PC-9 (cell line): ENCODE measurements at places on chromosomes 5 and 9. TPM values are rescaled to one million over a fixed set of nuclear protein-coding genes. Genes with fewer than 3 reads are reported as not detected.

Gene SPATA31D1
- not detected in 2 replicates for total RNA-seq

Gene SNX2
- 36.7 and 42.4 TPM in 2 replicates for total RNA-seq

Gene BHMT
- total RNA-seq: not detected in 2 replicates

Gene CAMSAP1
- 16.7 and 17.3 TPM in 2 replicates for total RNA-seq

Gene IL6ST
- total RNA-seq: 52.2 and 60.2 TPM in 2 replicates

Gene RNF130
- total RNA-seq: 49.6 and 52.9 TPM in 2 replicates

Gene LRRC70
- 0.98 and 1.1 TPM in 2 replicates for total RNA-seq

GRCh38 chr5:115433918-115434317 lies 110.7 kb downstream of the FEM1C start:
- H3K4me1 ChIP-seq: peaks cover 87% of the 10 kb centered on the region
- no peaks in the 10 kb centered on the region for H3K27me3 ChIP-seq
- no peak overlapping the region for H3K27ac ChIP-seq
- no peak for DNase-seq
- no peak overlapping the region for H3K4me3 ChIP-seq

GRCh38 chr9:17970277-17970676 lies 391.4 kb downstream of the SH3GL2 start:
- DNase-seq: no peak
- H3K4me1 ChIP-seq: no peaks in the 10 kb centered on the region
- no peak overlapping the region for H3K4me3 ChIP-seq
- H3K27ac ChIP-seq: no peak overlapping the region
- H3K27me3 ChIP-seq: 0 out of 2 replicates have a peak, but pooled peaks cover 3% of the 10 kb centered on the region

DNA sequence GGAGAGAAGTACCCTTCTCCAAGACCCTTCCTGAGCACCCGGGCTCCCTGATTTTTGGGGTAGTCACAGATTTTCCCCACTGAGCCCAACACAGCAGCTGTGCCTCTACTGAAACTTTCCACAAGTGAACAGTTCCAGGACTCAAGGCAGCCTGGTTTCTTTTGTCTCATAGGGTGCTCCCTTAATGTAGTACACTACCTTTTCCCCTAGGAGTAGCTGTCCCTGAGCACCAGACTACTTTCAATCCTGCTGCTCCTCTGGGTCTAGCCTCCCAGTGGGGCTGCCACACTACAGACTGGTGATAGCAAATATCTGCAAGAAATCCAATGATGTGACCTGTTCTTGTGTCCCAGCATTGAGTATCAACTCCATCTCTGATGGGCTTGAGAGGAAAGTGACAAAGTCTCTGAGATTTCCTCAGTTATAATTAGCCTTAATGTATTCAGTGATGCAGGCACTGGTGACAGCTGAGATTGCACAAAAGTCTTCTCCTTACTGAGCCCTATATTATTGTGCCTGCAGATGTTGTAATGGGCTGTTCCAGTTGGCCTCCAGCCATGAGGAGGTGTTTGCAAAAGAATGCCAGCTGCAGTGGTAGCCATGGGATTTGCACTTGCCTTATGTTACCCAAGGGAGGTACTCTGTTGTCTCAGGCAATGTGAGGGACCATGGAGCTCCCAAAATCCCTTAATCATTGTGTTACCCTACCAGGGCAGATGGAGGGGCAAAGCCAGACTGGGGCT lies 1802.5 kb downstream of the EFNA5 start:
- H3K27ac ChIP-seq: no peak overlapping the region
- no peak for DNase-seq
- no peaks in the 10 kb centered on the region for H3K27me3 ChIP-seq

- H3K4me3 ChIP-seq: no peak overlapping the region
- H3K27ac ChIP-seq: no peak overlapping the region
- DNase-seq: no peak
Observed at GRCh38 chr9:88462191-88462590, 72.8 kb upstream of the NXNL2 start.

DNA sequence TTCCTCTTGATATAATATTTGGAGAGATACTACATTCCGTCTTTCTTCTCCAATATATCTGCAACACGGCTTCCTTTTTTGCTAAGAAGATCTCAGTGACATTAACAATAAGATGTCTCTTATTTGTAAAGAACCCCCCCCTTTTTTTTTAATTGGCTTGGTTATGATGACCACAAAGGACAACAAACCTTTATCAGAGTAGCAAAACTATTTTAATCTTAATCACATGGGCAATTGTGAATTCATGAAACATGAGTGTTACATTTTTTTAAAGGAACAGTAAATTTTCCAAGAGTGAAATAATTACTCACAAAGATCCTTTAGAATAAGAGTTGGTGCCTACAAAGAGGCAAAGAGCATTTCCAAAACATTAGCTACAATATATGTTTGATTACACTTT lies 554.1 kb downstream of the MAT2B start:
- no peak overlapping the region for H3K4me3 ChIP-seq
- no peak overlapping the region for H3K27ac ChIP-seq
- H3K36me3 ChIP-seq: no peaks in the 10 kb centered on the region
- H3K27me3 ChIP-seq: no peaks in the 10 kb centered on the region
- no peaks in the 10 kb centered on the region for H3K4me1 ChIP-seq
- no peak for DNase-seq

GRCh38 chr5:153490118-153491037 lies at the start of gene GRIA1:
Gene GRIA1 (plus strand): TSS chr5:153490670.
- peaks cover 55% of the 10 kb centered on the region for H3K27me3 ChIP-seq
- H3K4me3 ChIP-seq: no peak within 1 kb of the TSS
- no peaks in the 10 kb centered on the region for H3K36me3 ChIP-seq
- no peaks in the 10 kb centered on the region for H3K4me1 ChIP-seq
